NCI-H345 (cell line): ENCODE measurements at places on chromosomes 1 and 21.

DNA sequence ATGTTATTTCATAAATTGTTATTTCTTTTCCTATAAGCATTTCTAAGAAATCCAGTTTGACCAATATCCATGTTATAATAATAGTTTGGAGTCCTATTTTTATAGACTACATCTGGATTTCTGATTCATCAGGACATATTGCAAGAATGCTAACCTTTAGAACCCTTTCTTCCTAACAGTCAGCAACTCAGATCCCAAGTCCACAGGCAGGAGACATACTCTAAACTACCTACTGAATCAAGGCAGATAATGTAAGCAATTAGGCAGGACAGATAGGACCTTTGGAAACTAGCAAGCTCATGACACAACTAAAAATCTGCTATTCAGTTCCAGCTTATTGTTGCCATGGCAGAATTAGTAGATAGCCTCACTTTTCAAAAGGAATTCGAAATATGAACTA lies 104.1 kb downstream of the DENND1B start:
- no peak for DNase-seq

DNA sequence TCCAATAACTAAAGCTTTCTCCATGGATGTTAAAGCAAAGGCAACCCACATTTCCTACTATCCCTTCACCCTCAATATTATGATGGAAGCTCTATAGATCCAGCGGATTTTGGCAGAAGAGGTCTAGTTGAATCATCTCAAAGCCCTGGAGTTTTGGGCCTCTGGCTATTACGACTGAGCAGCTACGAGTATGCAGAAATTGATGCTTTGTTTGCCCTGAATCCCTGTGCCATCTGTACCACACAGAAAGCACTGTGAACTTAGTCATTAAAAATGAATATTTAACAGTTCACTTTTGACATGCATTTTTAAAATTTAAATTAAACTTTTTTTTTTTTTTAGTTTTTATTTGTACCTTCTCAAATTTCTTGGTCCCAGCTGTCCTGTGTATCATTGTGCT lies 705.4 kb upstream of the PTBP2 start:
- no peak for DNase-seq

DNA sequence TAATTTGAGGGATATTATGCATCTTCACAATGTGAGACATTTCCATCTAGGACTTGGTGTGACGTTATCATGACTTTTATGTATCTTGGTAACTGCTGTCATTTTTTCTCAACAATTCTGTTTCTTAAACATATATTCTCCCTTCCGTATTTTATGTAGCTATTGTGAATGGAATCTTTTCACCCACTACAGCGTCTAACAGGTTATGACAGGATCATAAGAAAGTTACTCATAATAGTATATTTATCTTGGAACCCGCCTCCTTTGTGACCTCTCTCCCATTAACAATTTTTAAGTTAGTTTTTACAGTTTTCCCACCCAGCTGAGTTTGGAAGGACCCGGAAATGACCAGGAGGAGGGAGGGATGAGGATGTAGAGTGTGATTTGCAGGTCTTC lies 6.8 kb upstream of the DMRTA2 start:
- no peak for DNase-seq

GRCh38 chr21:39663742-39664492 lies 51.2 kb downstream of the B3GALT5 start:
- DNase-seq = no peak

GRCh38 chr21:34129039-34129891 lies 55.9 kb downstream of the MRPS6 start:
- DNase-seq = peak; percentile 32

DNA sequence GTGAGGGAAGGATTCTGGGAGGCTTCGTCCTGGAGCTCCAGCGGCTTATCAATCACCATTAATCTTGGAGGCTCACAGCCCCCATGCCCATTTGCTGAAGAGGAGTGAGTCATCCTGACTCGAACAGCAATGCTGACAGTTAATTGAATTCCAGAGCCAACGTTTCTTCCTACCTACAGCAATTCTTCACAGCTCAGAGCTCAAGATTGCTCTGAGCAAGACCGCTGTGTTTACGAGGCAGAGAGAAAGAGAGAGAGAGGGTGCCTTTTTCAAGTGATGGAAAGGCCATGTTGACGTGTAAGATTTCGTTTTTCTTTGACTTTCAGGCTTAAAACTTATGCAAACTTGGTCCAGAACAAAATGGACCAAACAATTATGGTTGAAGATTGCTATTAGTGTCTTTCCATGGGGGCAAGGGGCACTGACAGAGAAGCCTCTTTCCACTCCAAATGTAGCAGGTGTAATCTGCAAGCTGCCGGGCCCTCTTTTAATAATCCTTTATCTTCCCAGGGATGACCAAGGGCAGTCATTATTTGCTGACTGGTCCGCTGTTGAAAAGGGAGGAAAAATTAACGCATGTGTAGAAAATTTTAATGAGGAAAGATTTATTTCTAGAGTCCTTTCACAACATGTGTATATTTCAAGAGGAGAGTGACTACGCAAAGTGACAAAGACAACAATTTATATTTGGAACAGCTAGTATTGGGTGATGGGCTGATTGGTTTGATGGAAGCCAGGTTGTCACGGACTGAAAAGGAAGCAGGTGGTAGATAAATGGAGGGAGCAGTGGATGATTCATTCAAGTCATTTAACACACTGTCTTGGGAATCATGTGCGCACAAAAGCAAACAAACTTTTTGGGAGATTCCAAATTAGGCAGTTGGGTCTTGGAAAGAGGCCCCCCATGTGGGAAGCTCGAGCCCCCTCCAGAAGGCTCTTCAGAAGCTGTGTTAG lies 136.1 kb upstream of the IRF2BP2 start:
- DNase-seq = peak; percentile 69

GRCh38 chr21:44872323-44872648 lies 1.2 kb downstream of the PTTG1IP start:
- no peak for DNase-seq

GRCh38 chr1:154386643-154387352 lies 18.3 kb upstream of the IL6R start:
- DNase-seq = no peak

DNA sequence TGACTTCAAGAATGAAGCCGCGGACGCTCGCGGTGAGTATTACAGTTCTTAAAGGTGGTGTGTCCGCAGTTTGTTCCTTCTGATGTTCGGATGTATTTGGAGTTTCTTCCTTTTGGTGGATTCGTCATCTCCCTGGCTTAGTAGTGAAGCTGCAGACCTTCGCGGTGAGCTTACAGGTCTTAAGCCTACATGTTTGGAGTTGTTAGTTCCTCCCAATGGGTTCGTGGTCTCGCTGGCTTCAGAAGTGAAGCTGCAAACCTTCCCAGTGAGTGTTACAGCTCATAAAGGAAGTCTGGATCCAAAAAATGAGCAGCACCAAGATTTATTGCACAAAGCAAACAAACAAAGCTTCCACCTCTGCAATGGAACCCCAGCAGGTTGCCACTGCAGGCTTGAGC lies 14.7 kb downstream of the LDLRAD1 start:
- no peak for DNase-seq

GRCh38 chr1:162570718-162571117 lies 9.2 kb downstream of the UAP1 start:
- no peak for DNase-seq

GRCh38 chr21:41857771-41858300 lies 21.3 kb downstream of the PRDM15 start:
- no peak for DNase-seq

- no peak for DNase-seq
Observed at GRCh38 chr21:41295721-41296254, 20.8 kb upstream of the FAM3B start.

DNA sequence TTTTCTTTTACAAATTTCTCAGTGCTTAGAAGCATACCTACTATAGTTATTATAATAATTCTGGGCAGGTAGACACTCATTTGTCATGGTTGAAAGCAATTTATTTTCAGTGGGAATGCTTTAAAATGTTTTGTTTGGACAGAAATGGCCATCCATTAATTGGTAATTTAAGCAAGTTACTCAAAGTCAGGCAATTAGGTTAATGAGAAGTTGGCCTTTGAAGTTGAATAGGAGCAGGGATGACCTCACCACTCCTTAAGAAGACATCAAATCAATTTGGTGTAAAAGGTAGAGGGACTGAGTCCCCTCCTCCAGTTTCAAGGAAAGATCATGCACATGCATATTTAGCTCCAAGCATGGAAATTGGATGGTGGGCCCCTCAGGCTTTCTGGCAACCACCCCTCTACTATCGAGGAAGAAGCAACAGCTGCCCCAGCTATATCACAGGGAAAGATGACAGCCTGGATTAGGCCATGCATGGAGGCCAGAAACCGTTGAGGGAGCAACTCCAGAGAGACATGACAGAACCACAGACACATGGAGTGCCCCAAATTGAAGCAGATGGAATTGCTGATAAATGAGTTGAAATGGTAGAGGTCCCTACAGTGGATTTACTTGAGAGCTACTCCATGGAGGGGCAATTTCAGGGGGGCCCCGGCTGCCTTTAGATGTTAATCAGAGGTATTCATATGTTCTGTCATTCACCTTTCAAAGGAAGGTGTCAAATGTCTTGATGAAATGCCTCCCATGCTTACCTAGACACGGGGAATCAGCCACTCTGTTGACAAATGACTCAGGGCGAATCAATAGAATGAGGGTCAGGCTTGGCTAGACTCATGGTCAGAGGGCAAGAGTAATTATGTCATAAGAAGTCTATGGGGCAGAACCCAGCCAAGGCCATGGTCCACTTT lies 26.7 kb downstream of the HLX start:
- no peak for DNase-seq

- DNase-seq = no peak
Observed at GRCh38 chr1:164363980-164364379, 195.0 kb upstream of the PBX1 start.

DNA sequence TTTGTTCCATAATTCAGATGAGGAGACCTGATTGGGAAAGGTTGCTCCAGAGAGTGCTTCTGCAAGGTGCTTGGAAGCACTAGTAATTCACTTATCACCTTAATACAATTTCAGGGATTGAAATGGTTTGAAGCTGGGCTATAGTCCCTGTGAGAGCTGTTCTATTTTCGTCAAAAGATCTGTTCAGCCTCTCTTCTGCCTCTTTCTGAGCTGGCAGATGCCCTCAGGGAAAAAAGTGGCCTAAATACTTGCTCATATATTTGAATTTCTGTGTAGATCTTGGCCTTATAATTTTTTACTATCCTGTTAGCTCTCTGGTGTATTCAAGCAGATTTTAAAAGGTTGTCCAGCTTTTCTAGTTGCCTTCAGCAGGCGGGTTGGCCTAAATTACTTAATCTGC lies 22.3 kb downstream of the C1orf146 start:
- DNase-seq = no peak
